ENCODE measurements at places on chromosomes 12 and 14. TPM values are rescaled to one million over a fixed set of nuclear protein-coding genes. Genes with fewer than 3 reads are reported as not detected.

GRCh38 chr14:53355581-53356112, 202.5 kb upstream of the DDHD1 start:
- no peak for DNase-seq

- DNase-seq = no peak
These were observed 84.4 kb upstream of the DDHD1 start for GRCh38 chr14:53237488-53237887.

- DNase-seq = no peak
These were observed 134.2 kb downstream of the ESRRB start for GRCh38 chr14:76510181-76510580.

DNA sequence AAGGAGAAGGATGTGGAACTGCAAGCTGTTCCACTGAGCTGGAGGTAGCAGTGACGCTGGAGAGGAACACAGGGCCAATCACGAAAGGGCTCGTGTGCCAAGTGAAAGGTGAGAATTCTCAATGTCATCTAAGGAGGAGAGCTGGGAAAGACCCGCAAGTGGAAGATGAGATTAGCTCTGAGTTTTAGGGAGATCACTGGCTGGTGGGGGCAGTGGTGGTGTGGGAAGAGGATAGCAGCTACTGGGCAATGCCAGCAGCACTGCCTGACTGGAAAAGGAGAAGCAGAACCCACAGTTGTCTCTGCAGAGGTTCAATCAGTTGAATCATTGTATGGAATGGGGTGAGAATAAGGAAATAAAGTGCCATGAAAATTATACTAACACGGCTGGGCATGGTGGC, 27.8 kb downstream of the SLC25A47 start:
- no peak for DNase-seq

GRCh38 chr14:103735815-103736545, 20.4 kb downstream of the ZFYVE21 start:
- DNase-seq = no peak

DNA sequence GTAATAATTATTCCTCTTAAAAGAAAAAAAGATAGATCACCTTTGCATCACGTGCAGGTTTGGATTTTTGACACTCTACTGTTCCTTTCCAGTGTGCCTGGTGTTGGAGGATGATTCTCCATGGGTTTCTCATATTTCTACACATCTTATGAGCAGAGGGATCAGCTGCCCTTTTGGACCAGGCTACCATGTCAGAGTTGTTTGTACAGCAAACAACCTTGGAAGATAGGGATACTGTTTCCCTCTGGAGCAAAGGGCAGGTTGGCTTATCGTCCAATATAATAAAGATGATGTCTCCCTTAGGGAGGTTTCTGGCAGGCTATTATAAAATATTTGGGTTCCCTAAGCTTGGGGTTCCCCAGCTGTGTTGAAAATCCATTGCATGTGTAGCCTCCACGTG, 42.1 kb downstream of the DAO start:
- no peak for DNase-seq

KCNC2 gene
- 0.13 TPM for polyA plus RNA-seq

Measured in right lung (tissue), 10 donors.